IPS-NIHi11 (cell line): ENCODE measurements at places on chromosomes 6 and 20.

DNA sequence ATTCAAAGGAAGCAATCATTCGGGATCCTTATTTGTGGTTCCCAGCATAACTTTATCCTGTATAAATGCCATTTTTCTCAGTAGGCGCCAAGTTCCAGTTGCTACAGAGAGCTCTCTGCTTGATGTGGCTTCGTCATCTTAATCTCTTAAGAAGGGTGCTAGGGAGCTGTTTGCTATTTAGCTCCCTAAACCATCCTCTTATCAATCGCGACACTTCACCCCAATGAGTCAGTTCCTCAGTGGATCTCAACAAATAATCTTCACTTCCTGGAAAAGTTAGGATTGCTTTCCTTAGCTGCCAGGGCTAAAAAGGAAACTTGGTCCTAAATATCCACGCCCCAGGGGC is 1.3 kb upstream of the NKAIN2 start:
- DNase-seq: no peak

DNA sequence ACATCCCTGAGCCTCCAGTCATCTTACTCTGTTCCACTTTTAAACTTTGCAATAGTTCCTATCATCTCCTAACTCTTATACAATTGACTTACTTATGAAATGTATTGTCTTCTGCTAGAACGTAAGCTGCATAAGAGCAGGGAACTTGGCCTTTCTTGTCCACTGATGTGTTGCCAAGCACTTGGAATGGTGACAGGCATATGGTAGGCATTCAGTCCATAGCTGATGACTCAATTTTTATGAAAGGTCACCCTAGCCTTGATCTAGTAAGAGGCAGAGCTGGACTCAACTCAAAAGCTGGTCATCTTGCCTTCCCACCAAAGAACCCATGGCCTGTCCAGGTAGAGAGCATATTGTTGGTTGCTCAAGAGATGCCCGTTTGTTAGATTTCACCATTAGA is 82.4 kb upstream of the FAM184A start:
- DNase-seq: no peak

- no peak for DNase-seq
Measured at GRCh38 chr6:116277124-116277523, 2.6 kb downstream of the TSPYL1 start.

DNA sequence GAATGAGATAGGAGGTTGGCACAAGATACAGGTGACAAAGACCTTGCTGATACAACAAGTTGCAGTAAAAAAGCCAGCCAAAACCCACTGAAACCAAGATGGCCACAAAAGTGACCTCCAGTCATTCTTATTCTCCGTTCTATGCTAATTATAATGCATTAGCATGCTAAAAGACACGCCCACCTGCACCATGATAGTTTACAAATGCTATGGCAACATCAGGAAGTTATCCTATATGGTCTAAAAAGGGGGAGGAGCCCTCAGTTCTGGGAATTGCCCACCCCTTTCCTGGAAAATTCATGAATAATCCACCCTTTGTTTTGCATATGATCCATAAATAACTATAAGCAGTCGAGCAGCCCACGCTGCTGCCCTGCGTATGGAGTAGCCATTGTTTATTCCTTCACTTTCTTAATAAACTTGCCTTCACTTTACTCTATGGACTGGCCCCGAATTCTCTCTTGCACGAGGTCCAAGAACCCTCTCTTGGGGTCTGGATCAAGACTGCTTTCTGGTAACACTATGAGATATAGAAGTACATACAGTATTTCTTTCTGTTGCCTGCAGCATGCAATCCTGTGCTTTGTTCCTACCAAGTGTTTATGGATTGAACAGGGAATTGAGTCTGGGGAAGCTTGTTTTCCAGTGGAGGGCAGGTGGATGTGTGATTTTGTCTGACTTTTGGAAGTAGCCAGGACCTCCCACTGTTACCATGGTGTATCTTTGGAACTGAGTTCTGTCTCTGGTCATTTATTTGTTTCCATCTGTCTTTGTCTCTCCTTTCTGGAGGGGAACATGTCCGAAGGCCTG is 72.0 kb upstream of the TGM3 start:
- no peak for DNase-seq

GRCh38 chr20:49781676-49782075 is 31.0 kb upstream of the SLC9A8 start:
- no peak for DNase-seq

- DNase-seq: no peak
Measured at GRCh38 chr20:46364670-46365486, 41.5 kb downstream of the ELMO2 start.
